ENCODE measurements at places on chromosomes 12 and 14. TPM values are rescaled to one million over a fixed set of nuclear protein-coding genes. Genes with fewer than 3 reads are reported as not detected.

DNA sequence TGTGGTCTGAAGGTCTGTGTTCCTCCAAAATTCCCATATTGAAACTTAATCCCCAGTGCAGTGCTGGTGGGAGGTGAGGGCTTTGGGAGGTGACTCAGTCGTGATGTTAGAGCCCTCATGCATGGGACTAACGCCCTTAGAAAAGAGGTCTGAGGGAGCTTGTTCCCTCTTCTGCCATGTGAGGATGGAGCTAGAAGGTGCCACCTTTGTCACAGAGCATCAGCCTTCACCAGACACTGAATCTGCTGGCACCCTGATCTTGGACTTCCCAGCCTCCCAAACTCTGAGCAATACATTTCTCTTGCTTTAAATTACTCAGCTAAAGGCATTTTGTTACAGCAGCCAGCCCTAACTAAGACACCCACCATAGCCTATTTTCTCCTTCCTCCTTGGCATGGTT, 13.9 kb downstream of the RAB15 start:
- DNase-seq, result no peak

DNA sequence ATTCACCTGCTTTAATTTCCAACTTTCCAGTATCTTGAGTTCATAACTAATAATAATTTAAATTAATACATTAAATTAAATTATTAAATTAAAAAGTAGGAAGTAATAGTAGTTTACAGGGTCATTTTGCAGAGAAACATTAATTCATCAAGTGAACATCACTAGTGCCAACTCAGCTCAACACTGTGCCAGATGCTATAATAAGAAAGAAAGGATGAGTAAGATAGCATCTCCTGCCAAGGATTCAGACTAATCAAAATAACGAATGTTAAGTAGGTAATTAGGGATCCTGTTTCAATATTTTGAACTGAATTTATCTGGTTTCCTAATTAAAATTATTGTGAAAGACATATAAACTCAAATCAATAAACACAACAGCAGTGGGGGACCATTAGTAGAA, 596.7 kb downstream of the SLC6A15 start:
- DNase-seq, result no peak

DNA sequence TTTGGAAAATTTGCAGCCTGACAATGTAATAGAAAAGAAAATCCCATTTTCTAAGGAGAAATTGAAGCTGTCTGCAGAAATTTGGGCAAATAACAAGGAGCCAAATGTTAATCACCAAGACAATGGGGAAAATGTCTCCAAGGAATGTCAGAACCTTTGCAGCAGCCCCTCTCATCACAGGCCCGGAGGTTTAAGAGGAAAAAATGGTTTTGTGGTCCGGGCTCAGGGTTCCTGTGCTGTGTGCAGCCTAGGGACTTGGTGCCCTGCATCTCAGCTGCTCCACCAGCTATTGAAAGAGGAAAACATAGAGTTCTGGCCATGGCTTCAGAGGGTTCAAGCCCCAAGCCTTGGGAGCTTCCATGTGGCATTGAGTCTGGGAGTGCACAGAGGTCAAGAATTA, 298.9 kb downstream of the ATXN7L3B start:
- DNase-seq, result no peak

GRCh38 chr12:24226745-24227350, 277.4 kb upstream of the SOX5 start:
- DNase-seq, result no peak

The ACSS3 gene
- not detected for total RNA-seq
